ENCODE measurements at places on chromosomes 6 and 20.

DNA sequence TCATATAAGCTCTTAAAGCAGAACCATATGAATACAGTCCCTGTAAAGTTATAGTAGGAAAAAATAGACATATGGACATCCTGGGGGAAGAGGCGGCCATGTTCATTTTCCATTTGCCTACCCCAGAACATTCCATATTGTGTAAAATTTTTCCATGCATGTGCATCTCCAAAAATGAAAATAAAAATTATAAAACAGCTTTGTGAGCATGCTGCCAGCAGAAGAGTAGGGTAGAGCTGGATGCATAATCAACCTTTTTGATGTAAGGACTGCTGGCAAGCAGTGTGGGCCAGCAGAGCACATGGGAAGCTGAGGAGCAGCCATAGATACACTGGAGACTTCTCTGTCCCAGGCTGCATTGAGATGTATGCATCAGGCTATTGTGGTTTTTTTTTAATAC lies 271.0 kb downstream of the KCNQ5 start:
- no peak for DNase-seq

- DNase-seq = no peak
Observed at GRCh38 chr6:54856129-54856528, 9.6 kb downstream of the FAM83B start.

DNA sequence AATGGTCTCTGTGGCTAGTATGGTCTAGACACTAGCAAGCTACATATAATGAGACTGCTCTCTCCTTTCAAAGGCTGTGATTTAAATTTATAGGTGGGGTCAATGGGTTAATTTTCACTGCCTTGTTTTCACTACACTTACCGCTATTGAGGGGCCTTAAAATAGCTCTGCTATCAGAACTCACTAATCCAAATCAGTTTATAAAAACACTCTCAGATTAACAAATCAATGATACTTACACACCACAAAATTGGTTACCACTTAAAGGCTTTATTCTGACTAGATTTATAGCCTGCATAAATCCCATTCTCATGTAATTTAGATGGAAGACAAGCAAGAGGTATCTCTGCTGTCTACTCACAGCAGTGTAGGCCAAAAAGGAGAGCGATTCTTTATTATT lies 313.0 kb upstream of the AGPAT4 start:
- no peak for DNase-seq

- DNase-seq = no peak
Observed at GRCh38 chr20:10603378-10603777, 70.4 kb downstream of the JAG1 start.

- DNase-seq = peak; percentile 5
Observed at GRCh38 chr6:113015249-113015648, 668.1 kb downstream of the RFPL4B start.

- DNase-seq = no peak
Observed at GRCh38 chr6:51301962-51302361, 483.3 kb downstream of the TFAP2B start.

GRCh38 chr6:25925876-25926275 lies 4.6 kb downstream of the SLC17A2 start:
- no peak for DNase-seq

- no peak for DNase-seq
Observed at GRCh38 chr6:145451029-145451428, 284.3 kb downstream of the EPM2A start.

- no peak for DNase-seq
Observed at GRCh38 chr6:151216804-151217203, 23.0 kb upstream of the AKAP12 start.

Data from AG08396 (cell line).